ENCODE measurements at places on chromosomes 5 and 9.

- DNase-seq = no peak
These were observed 247.2 kb upstream of the EFNA5 start for GRCh38 chr5:107917983-107918382.

DNA sequence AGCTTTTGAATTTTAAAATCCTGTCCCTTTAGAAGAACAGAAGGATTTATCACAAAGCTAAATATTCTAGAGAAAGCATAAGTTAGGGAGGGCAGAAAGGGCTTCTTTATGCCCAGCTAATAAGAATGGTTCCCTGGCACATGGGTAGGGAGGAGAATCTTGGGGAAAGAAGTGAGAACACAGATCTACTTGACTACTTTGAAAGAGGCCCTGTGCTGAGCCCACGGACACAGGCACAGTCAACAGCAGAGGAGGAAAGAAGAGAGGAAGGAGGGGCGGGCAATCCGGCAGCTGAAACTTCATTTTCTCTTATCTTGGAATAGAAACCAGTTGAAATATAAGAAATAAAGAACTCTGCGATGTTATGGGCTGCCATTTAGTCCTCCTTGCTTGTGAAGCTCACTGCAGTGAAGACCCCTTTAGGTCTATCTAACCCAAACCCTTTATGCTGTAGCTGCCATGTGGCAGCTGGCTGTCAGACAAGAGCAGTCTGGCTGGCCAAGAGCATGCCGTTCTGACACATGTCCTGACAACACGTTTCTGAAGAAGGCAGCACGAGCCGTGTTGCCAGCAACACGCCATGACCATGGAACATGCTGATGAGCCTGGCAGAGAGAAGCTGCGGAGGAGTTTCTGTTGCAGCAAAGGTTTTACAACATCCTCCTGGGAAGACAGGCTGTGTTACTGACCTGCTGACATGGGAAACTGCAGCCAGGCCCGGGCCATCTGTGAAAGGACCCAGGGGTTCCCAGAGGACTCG lies 34.2 kb downstream of the ABLIM3 start:
- no peak for DNase-seq

GRCh38 chr9:16727452-16728136 lies 142.9 kb downstream of the BNC2 start:
- no peak for DNase-seq

- no peak for DNase-seq
These were observed 58.0 kb downstream of the DOCK2 start for GRCh38 chr5:169695025-169695625.

- DNase-seq = no peak
These were observed 25.5 kb upstream of the ARAP3 start for GRCh38 chr5:141707510-141707909.

GRCh38 chr9:127022913-127023660 lies 99.3 kb downstream of the ANGPTL2 start:
- DNase-seq = no peak

DNA sequence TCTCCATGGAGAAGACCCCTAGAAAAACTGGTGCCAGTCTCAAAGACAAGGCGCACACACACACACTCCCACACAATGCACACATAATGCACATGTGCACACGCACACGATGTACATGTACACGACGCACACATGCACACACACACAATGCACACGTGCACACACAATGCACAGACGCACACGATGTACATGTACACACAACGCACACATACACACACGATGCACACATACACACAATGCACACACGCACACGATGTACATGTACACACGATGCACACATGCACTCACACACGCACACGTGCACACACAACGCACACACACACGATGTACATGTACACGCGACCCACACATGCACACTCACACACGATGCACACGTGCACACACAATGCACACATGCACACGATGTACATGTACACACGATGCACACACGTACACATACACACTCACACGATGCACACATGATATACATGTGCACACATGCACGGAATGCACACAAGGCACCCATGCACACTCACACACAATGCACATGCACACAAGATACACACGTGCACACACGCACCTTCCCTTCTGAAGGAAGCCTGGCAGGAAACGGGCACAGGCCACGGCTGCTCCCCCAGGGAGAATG lies 76.5 kb downstream of the VAV2 start:
- DNase-seq = no peak

- no peak for DNase-seq
These were observed 59.2 kb downstream of the NSUN2 start for GRCh38 chr5:6573651-6574101.

DNA sequence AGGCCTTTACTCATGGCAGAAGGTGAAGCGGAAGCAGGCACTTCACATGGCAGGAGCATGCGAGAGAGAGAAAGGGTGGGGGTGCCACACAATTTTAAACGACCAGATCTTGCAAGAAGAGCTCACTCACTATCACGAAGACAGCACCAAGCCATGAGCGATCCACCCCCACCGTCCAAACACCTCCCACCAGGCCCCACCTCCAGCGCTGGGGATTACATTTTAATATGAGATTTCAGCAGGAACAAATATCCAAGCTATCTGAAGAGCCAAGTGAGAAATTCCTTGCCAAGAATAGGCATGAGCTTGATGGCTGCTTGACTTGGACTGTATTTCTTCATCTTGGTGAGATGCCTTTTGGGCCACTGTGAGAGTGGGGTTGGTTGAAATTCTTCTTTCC lies 88.0 kb downstream of the PDZD2 start:
- no peak for DNase-seq

DNA sequence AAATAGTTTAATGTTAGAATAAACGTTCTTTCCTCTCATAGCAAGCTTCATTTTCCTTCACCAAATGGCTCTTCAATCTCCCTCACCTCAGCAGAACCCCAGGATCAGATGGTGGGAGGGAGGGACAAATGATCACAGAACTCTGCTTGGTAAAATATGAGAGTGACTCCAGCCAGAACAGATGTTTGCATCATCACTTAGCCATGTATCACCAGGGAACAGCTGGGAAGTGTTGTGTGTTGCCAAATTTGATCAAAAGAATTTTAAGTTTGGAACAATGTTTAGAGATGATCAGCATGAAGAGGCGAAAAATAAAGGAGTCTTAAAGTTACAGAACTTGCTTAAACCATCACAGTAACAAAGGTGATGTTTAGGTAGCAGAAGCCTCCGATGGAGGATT lies 115.7 kb downstream of the FRMD3 start:
- no peak for DNase-seq

DNA sequence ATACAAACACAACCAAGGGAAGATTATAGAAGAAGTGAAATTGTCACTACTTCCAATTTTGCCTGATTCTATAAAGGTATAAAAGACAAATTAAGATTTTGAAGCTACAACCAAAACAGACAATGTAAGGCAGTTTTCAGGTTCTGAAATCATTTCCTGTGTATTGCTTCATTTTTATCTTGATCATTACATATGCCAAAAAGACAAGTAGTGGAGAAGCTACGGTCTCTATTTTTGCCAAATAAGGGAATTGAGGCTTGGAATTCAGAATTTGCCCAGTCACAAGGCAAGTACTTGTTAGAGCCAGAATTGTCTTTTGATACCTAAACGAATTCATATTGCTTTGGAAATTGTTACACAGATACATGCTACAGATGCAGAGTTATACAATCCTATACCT lies 20.6 kb downstream of the EDIL3 start:
- no peak for DNase-seq

Data from GM13977 (cell line).